ENCODE measurements at places on chromosomes 11 and 22.

DNA sequence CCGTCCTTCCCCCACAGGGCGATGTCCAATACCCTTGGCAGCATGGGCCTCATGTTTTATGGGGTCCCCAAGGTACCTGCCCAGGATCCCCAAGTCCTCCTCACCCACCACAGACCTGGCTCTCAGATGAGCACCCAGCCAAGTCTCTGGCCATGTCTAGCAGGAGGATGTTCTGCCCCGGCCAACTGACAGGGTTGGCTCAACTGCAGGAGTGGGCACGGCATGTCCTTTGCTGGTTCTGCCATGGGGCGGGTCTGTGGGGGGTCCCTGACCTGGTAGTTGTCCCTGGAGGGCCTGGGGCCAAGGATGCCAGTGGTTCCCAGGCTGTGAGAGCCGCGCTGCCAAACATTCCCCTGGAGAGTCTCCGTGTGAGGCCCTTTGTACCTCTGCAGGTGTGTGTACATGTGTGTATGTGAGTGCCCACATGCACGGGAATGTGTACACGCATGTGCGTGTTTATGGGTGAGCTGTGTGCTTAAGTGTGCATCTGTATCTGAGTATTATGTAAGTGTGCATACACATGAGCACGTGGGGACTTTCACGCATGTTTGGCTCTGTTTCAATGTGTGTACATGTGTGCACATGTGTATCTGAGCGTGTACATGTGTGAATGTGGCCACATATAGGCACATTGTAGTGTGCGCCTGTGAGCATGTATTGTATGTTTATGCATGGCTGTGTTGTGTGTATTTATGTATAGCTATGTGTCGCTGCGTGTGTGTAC, 85.5 kb downstream of the KCNQ1 start:
- H3K36me3 ChIP-seq, result no peaks in the 10 kb centered on the region
- no peak overlapping the region for H3K27ac ChIP-seq
- peaks cover 14% of the 10 kb centered on the region for H3K4me1 ChIP-seq
- no peaks in the 10 kb centered on the region for H3K27me3 ChIP-seq

DNA sequence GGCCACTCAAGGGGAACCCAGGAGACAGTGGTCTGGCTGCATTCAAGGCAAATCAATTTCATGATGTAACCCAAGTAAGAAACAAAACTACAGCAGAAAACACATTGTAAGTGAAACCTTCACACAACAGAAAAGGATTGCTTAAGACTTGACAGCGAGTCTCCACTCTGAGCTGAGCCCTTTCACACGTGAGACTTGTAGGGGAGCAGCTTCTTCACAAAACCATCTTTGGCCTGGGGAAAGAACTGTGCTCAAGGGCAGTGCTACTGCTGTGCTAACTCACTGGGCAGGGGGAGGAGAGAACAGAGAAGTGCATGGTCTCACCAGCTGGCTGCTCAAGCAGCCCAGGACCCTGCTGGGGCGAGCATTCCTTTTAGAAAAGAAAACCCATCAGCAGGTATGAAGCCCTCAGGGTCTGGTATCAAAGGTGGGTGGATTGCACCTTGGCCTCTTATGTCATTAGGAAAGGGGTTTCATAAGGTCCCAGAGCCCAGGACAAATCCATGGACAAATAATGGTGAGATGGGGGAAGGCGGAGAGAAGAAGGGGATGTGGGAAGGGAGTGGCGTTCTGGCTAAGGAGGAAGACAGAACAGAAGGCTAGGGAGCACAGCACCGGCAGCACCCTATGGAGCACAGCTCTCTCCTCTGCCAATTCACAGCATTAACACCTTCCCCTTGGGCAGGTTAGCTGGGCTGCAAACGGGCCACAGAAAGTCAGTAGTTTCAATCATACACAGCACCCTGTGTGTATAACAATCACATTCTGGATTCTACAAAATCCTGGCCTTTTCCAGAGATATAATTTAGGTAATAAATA, 20.6 kb upstream of the RAPSN start:
- peak overlapping the region; percentile 4 for H3K4me3 ChIP-seq
- peaks cover 36% of the 10 kb centered on the region for H3K4me1 ChIP-seq
- H3K27me3 ChIP-seq, result no peaks in the 10 kb centered on the region
- H3K36me3 ChIP-seq, result peaks cover 30% of the 10 kb centered on the region
- no peak overlapping the region for H3K27ac ChIP-seq

DNA sequence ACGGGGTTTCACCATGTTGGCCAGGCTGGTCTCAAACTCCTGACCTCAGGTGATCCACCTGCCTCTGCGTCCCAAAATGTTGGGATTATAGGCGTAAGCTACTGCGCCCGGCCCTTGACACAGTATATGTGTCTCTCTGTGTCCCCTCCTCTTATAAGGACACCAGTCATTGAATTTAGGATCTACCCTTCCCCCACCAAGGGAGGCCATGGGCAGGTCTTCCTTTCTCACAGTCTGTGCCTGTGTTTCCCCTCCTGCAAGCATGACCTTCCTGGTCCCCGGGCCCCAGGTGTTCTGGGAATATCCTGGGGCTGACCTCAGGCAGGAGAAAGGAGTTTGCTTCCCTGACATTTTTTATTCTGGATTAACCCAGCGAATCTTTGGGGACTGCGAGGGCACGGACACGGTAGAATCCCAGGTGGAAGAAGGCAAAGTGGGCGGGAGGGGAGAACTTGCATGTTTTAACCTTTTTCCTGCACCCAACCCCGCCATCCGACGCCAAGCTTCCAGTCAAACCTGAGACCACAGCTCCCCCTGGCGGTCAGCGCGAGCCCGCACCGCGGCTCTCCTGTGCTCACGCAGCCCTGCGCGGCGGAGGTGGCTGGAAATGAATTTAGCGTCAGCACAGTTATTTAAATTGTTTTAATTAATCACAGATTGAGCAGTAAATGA, 42.1 kb upstream of the ISX start:
- no peaks in the 10 kb centered on the region for H3K36me3 ChIP-seq
- peaks cover 55% of the 10 kb centered on the region for H3K27me3 ChIP-seq
- no peak overlapping the region for H3K27ac ChIP-seq
- DNase-seq, result peak; percentile 92

DNA sequence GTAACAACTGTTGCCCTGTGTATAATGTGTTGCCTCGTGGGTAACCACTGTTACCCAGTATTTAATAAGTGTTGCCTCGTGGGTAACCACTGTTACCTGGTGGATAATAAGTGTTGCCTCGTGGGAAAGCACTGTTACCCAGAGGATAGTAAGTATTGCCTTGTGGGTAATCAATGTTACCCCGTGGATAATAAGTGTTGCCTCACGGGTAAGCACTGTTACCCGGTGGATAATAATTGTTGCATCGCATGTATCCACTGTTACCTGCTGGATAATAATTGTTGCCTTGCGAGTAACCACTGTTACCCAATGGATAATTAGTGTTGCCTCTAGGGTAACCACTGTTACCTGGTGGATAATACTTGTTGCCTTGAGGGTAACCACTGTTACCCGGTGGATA, 17.1 kb upstream of the NXPE4 start:
- DNase-seq, result no peak
- H3K36me3 ChIP-seq, result peaks cover 3% of the 10 kb centered on the region
- H3K4me3 ChIP-seq, result no peak overlapping the region
- no peak overlapping the region for H3K27ac ChIP-seq
- no peaks in the 10 kb centered on the region for H3K27me3 ChIP-seq
- no peaks in the 10 kb centered on the region for H3K4me1 ChIP-seq

GRCh38 chr22:36724836-36725235, 21.3 kb upstream of the CACNG2 start:
- H3K4me3 ChIP-seq, result no peak overlapping the region
- peaks cover 84% of the 10 kb centered on the region for H3K27me3 ChIP-seq
- no peaks in the 10 kb centered on the region for H3K36me3 ChIP-seq
- H3K27ac ChIP-seq, result no peak overlapping the region

DNA sequence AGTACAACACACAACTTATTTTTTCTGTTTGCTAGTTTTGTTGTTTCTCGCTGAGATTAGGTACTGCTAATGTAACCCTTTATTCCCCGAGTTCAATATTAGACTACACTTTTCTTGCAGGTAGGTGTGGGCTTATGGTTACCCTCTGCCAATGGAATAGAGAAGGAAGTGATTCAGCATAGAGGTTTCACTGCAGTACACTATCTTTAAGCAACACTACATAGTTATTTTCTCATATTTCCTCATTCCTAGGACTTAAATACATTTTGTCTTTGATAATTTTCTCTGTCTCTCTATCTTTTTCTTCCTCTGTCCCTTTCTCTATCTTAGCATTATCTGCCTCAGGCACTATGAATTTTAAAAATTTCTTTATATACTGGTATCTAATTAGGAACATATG, 791.0 kb downstream of the FAM181B start:
- H3K27ac ChIP-seq, result no peak overlapping the region
- no peaks in the 10 kb centered on the region for H3K36me3 ChIP-seq
- peaks cover 9% of the 10 kb centered on the region for H3K27me3 ChIP-seq
- no peaks in the 10 kb centered on the region for H3K4me1 ChIP-seq
- DNase-seq, result no peak

DNA sequence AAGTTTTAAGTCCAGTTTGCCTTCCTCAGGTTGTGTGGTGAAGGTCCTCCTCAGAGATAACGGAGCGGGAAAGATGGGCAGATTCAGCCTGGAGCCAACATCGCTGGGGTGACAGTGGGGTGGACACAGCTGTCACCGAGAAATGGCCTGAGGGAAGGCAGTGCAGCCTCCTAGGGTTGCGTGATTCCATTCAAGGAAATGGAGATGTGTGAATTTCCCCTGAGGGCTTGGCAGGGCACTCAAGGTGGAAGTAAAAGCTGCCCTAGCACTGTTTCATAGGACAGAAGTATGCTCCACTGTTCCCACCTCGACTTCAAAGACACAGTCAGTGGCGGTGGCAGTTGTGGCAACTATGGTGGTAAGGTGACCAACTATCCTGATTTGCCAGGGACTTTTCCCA, 15.4 kb upstream of the CAT start:
- no peak overlapping the region for H3K4me3 ChIP-seq
- H3K4me1 ChIP-seq, result no peaks in the 10 kb centered on the region
- H3K27me3 ChIP-seq, result peaks cover 9% of the 10 kb centered on the region
- no peak for DNase-seq

GRCh38 chr11:19878520-19878919, 165.9 kb downstream of the NAV2 start:
- peaks cover 36% of the 10 kb centered on the region for H3K4me1 ChIP-seq
- no peaks in the 10 kb centered on the region for H3K27me3 ChIP-seq
- no peak for DNase-seq
- H3K27ac ChIP-seq, result peak overlapping the region; percentile 92

GRCh38 chr11:43579919-43580276, 100.6 kb upstream of the HSD17B12 start:
- peaks cover 98% of the 10 kb centered on the region for H3K27me3 ChIP-seq
- H3K27ac ChIP-seq, result no peak overlapping the region
- H3K4me3 ChIP-seq, result peak overlapping the region; percentile 92
- H3K36me3 ChIP-seq, result peaks cover 4% of the 10 kb centered on the region
- peaks cover 58% of the 10 kb centered on the region for H3K4me1 ChIP-seq

DNA sequence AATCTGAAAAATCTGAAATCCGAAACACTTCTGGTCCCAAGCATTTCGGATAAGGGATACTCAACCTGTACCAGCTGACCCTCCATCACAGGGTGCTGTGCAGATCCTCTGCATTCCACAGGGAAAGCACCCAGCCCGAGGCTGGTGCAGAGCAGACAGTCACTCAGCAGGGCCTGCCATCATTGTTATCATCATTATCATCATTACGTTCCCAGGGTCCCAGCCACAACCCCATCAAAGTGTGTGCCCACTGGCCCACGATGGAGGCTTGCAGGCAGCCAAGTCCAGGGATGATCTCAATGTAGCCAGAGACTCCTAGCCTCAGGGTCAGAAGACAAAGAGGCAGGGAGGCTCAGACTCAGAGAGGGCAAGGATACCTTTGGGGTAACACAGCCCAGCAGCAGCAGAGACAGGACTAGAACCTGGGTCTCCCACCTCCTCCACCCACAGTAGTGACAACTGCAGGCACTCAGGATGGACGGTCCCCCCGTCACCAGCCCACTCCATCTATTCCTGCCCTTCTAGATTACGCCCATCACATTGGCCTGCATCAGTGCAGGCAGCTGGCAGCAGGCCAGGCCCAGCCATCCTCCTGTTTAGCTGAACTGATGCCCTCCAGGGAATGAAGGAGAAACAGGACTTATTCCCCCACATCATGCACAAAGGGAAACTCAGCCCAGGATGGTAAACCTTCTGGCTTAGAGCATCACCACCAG, 10.3 kb downstream of the GAL3ST1 start:
- no peak overlapping the region for H3K4me3 ChIP-seq
- DNase-seq, result no peak
- no peaks in the 10 kb centered on the region for H3K36me3 ChIP-seq
- peaks cover 2% of the 10 kb centered on the region for H3K27me3 ChIP-seq
- H3K27ac ChIP-seq, result no peak overlapping the region
